NAMALWA (cell line): ENCODE measurements at places on chromosomes 1 and 21.

- DNase-seq = peak; percentile 46
Measured at GRCh38 chr1:167756730-167757405, 35.1 kb downstream of the MPZL1 start.

- no peak for DNase-seq
Measured at GRCh38 chr1:210617293-210617692, 288.6 kb downstream of the HHAT start.

DNA sequence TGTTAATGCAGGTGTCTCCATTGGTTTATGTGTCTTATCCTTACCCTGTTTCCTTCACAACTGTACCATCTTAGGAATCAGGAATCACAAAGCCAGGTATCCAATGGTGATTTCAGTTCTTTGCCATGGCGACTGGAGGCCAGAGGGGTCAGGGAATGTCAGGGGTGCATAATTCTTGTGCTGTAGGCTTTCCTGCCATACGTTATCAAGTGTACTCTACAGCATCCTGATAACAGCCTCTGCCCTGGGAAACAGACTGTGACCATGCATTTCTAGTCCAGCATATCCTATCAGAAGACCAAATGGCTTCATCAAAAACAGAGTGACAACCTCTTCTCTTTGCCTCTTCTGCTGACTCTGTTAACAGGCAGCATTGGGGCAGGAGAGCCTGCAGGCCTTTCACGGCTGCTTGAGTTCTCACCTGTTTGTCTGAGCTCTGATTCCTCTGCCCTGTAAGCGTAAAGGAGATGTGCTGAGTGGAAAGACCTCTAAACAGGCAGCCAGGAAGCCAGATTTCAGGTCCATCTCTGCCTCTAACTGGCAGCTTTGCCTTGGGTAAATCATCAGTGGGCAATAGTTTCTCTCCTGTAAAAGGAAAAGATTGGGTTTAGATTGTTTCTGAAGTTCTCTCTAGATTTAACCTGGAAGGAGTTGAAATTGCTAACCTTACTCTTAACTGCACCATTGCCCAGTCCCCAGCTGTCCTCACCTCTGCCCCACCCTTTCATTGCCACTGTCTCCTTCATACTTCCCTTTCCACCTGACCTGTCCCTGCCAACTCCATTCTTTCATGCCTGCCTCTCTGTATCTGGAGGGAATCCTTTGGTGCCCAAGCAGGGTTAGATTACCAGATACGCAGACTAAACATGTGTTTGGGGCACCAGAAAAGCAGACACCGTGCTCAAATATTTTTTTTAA, 80.2 kb downstream of the LRRC8D start:
- no peak for DNase-seq

DNA sequence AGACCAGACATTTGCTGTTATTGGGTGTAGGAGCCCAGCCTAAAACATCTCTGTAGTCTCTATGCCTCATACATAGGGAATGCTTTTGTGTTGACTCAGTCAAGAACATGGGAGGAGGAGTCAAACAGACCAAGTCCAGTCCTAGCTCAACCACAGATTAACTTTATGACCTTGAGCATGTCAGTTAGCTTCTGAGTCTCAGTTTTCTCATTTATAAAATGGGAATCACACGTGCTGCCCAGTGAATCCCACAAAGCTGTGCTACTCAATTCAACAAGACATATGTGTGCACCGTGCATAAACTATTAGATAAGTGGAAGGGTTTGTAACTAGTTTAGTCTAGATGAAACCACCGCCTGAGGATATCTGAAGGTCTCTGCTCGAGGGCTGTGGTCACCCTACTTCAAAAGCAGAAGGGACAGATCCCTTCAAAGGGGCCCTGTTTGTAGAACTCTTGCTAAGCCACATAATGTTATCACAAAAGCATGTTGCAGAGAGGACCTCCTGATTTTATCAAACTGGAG, 109.5 kb upstream of the NFIA start:
- DNase-seq = no peak

DNA sequence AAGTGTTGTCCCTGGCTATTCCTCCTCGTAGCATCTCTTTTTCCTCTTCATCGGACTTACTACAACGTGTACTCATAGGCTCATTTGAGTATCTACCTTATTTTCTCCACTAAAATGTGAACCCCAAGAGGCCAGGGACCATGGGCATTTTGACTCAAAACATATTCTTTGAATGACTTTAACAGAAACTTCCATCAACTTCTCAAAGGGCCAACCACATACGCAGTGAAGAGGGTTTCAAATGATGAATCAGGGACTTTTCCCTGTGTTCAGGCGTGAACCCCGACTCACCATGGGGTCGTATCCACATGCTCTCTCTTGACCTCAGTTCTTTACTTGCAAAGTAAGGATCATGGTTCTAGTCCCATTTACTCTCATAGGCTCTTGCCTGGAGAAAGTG, 20.2 kb upstream of the GPR137B start:
- no peak for DNase-seq

DNA sequence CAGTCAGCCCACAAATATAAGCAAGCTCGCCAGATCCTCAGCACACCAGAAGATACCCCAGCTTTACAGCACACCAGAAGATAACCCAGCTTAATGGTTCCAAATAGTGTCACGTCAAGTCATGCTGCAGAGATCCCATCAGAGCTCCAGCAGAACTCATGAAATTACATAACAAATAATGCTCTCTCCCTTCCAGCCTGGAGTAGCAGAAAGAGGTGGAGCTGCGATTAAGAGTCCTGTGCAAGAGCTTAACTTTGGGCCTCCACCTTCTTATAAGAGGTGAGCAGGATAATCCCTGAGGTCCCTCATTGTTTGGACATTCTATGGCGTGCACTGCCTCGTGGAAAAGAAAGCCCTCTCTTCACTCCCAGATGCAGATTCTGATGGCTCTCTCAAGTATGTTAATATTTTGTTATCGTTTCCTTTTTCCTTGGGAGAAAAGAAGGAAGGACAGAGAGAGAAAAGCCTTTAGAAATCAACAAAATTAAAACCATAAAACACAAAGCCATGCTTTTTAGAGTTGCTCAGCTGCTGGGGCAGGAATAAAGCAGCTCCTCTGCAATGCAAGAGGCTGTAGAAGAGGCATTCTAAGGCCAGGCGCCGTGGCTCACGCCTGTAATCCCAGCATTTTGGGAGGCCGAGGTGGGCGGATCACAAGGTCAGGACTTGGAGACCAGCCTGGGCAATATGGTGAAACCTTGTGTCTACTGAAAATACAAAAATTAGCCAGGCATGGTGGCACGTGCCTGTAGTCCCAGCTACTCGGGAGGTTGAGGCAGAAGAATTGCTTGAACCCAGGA, 59.1 kb downstream of the GLUL start:
- no peak for DNase-seq

GRCh38 chr1:227330279-227331076, 12.2 kb upstream of the CDC42BPA start:
- no peak for DNase-seq

GRCh38 chr1:207698822-207699483, 52.9 kb upstream of the CD46 start:
- peak; percentile 72 for DNase-seq

DNA sequence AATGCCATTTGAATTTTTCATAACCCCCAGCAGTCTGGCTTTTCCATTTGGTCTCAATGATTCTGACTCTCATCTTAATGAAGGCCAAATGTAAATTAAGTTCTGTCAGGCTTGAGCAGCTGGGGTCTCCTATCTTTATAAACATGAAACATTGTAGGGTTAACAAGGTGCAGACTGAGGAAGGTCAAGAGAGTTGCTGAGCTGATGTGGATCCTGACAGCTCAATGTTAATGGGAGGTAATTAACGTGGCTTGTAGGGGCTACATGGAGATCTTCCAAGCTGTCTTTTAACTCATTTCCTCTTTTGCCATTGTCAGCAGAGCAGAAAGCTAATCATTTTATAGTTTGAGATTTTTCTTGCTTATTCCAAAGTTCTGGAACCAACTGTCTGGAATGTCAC, 55.2 kb downstream of the FGGY start:
- DNase-seq = no peak

GRCh38 chr1:40301541-40302299, 15.4 kb downstream of the COL9A2 start:
- DNase-seq = no peak

DNA sequence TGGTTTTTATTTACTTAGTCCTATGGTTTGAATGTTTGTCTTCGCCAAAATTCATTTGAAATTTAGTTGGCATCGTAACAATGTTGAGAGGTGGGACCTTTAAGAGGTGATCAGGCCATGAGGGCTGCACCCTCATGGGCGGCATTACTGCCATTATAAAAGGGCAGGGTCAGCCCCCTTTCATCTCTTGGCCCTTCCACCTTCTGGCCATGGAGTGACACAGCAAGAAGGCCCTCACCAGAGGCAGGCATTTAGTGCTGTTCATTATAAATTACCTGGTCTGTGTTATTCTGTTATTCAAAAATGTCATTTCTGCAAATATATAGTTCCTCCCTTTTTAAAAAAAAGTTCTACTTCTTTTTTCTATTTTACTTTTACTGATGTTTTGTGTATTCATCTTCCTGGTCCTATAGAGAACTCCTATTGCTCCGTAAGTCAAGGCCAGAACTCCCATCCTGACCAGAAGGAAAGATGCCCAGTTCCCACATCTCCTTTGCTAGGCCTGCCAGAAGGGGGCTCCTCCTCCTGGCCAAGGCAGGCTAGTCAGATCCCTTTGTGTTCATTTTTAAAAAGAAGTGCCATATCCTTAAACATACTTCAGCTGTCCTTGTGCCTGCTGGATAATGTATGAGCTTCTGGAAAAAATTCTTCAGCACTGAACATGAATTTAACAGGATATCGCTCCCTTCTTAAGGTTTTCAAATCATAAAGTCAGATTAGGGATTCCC, 10.0 kb upstream of the LBR start:
- peak; percentile 37 for DNase-seq

- DNase-seq = peak; percentile 72
Measured at GRCh38 chr1:32716312-32717148, 14.0 kb upstream of the SYNC start.

DNA sequence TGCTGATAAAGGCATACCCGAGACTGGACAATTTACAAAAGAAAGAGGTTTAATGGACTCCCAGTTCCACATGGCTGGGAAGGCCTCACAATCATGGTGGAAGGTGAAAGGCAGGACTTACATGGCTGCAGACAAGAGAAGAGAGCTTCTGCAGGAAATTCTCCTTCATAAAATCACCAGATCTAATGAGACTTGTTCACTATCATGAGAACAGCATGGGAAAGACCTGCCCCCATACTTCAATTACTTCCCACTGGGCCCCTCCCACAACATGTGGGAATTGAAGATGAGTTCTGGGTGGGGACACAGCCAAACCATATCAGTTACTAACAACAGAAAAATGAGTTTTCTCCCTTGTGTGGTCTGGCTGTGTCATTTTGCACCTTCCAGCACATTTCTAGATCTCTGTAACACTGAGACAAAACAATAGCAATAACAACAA, 741.4 kb downstream of the KCNT2 start:
- DNase-seq = no peak

DNA sequence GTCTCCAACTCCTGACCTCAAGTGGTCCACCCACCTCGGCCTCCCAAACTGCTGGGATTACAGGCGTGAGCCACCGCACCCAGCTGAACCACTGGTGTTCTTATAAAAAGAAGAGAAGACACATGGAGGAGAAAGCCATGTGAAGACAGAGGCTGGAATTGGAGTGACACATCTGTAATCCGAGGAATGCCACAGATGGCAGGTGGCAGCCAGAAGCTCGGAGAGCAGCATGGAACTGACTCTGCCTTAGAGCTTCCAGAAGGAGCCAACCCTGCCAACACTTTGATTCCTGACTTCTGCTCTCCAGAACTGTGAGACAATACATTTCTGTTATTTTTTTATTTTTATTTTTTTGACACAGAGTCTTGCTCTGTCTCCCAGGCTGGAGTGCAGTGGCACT, 59.0 kb upstream of the ATP2B4 start:
- no peak for DNase-seq

DNA sequence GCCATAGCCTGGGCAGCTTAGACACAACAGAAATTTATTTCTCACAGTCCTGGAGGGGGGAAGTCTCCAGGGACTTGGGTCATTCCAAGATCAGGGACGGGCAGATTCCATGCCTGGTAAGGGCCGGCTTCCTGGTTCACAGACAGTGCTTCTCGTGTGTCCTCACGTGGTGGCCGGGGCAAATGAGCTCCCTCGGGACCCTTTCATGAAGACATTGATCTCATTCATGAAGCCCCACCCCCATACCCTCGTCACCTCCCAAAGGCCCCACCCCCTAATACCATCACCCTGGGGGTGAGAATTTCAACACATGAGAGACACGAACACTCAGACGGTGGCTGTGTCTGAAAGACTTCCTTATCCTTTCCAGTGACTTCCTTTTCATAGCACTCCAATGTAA, 51.5 kb downstream of the ACOT7 start:
- no peak for DNase-seq

DNA sequence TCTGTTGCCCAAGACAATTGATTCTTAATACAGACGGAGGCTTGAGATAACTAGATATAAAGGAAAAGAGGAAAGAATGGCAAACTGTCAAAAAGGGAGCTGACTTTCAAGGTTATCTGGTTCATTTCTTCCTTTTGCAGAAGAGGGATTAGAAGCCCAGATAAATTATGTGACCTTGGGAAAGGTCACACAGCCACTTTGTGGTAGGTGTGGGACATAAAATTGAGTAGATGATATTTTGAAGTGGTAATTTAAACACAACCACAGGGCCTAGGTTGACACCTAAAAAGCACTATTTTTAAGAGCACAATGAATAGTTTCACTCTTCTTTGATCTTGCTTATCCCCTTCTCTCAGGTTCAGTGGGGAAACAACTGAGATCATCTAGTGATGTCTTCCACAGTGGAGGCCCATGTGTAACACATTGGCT, 16.9 kb upstream of the KIAA0040 start:
- DNase-seq = no peak

- DNase-seq = no peak
Measured at GRCh38 chr1:164780863-164781262, 221.9 kb downstream of the PBX1 start.

- peak; percentile 16 for DNase-seq
Measured at GRCh38 chr1:212643877-212644276, 35.3 kb downstream of the ATF3 start.

DNA sequence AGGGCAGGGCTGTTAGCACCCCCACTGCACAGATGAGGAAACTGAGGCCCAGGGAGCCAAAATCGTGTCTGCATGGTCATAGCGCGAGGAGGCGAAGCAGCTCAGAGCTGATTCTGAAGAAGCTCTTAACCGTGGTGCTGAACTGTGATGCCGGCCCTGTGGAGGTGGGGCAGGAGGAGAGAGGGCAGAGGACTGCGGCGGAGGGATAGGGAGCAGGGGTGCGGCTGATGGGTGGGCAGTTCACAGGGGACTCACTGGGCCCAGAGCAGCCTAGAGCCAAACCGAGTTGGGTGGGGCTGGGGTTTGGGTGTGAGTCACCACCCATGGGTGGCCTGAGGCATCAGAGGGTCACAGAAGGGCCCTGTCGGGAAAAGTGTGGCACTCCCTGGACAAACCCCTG, 74.7 kb downstream of the RAP1GAP start:
- no peak for DNase-seq
